ENCODE measurements at places on chromosomes 12 and 14. TPM values are rescaled to one million over a fixed set of nuclear protein-coding genes. Genes with fewer than 3 reads are reported as not detected.

- no peak for DNase-seq
Observed at GRCh38 chr14:105271224-105271890, 23.0 kb downstream of the BTBD6 start.

DNA sequence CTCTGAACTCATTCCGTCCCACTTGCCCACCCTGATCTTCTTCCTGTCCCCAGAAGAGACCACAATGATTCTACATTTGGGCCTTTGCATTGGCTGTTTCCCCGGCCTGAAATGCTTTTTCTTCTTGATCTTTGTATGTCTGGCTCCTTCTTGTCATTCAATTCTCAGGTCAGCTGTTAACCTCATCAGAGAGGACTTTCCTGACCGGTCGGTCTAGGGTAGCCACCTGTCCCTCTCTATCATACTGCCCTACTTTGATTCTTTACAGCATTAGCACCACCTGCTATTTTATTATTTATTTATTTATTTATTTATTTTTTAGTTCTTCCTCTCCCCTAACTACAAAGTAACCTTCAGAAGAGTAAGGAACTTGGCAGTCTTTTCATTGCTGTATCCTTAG is 84.3 kb downstream of the DYRK2 start:
- no peak for DNase-seq

DNA sequence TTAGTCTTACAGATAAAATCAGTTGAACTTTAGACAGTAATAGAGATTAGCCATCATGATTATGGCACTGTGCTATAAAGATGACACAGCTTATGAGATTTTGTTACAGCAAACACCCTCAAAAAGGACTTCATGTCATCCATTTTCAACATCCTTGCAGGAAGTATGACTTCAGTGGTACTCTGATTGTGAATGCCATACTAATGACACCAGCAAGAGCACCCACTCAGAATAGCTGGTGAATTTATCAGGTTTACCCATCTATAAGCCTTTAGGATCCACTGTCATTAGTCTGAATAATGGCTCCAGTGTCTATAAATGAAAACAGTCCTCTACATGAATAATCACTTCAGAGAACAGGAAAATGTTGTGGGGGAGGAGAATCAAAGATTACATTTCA is 615.2 kb downstream of the RPS29 start:
- DNase-seq = no peak

DNA sequence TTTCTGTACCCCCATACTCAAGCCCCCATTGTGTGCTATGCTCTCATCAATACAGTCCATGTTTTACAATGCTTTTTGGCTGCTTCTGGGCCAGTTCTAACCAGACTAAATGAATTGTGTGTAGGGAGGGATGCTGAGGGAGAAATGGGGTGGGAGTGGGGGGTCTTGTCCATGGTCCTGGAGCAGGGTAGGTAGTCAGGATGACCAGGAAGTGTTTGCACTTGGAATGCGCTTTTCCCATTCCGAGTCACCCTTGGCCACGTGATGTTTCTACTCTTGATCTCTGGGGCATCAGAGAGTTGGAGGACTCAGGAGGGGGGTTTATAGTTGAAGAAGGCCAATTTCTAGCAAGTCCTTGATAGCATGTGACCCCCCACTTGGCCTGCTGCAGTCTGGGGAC is 1.2 kb upstream of the SMIM41 start:
- DNase-seq = no peak

DNA sequence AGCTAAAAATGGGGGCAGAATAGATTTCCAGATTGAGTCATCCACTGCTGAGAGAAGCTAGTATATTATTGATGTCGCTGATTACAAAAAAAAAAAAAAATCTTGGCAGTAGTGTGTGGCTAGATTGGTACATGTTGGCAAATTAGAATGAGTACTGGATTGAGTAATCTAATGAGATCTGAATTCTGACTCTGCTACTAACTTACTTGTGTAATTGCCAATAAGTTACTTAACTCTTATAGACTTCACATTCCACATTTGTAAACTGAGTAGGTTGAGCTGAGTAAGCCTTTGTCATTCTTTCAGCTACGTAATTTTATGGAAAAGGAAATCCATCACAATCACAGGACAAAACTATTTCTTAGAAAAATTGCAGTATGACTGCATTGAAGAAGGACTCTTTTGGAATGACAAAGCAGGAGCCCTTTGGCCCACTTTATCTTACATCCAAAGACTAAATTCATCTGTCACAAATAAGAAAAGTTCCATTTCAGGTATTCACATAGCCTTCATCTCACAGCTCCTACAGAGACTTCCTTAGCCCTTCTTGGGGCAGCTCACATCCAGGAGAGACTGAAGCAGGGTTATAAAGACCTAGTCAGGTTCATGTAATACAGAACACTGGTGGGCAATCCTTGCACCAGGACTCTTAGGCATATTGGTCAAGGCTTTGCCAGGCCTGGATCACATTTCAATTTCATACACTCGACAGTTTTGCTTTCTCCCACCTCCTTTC is 197.3 kb upstream of the CPNE8 start:
- DNase-seq = no peak

- DNase-seq = no peak
Observed at GRCh38 chr14:61179796-61180398, 101.2 kb downstream of the TMEM30B start.

DNA sequence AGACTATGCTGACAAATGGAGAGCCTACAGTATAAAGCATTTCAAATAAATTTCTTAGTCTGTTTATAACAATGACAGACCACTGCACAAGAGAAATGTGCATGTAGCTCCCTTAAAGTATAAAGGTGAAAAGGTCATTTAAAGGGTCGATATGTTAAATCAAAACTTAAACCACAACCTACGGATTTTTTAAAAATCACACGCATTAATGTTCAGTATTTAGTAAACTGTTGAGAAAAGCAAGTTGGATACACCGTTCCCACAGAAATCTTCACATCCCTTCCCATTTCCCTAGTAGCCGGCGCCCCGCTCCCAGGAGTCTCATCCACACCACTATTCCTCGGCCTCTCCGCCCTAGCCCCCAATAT is 614 bp downstream of the FKBP3 start:
- DNase-seq = no peak

GRCh38 chr14:91406982-91407381 is 10.6 kb downstream of the CCDC88C start:
- DNase-seq = no peak

- peak; percentile 73 for DNase-seq
Observed at GRCh38 chr14:22047115-22047514, 373.5 kb upstream of the OR4E1 start.

DNA sequence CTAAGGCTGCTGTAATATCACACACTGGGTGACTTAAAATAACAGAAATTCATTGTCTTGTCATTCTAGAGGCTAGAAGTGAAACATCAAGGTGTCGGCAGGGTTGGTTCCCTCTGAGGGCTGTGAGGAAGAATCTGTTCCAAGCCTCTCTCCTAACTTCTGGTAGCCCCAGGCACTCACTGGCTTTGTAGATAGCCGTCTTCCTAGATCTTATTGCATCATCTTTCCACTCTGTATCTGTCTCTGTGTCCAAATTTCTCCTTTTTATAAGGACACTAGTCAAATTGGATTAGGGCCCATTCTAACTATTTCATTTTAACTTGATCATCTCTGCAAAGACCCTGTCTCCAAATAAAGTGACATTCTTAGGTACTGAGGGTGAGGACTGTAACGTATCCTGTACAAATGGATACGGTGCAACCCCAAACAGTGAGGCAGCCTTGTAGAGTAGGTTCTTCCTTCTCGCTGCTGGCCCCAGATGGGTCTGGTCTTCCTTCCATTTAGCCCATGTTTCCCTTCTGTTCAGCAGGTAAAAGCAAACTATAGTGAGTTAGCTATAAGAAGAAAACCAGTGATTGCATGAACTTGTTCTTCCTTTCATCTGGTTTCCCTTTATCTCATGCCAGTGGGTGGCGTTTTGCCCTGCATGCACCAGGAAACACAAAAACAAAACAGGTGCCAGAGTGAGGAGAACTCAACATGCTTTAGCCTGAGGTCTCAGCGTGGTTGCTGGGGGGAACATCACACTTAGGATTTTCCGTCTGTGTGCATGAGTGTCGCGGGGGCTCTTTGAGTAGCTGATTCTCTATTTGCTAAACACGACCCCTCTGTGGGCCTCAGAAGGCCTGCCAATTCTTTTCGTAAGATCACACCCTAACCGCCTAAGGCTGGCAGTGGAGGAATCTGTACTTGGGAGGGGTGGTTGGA is 19.5 kb downstream of the TTC9 start:
- peak; percentile 80 for DNase-seq

DNA sequence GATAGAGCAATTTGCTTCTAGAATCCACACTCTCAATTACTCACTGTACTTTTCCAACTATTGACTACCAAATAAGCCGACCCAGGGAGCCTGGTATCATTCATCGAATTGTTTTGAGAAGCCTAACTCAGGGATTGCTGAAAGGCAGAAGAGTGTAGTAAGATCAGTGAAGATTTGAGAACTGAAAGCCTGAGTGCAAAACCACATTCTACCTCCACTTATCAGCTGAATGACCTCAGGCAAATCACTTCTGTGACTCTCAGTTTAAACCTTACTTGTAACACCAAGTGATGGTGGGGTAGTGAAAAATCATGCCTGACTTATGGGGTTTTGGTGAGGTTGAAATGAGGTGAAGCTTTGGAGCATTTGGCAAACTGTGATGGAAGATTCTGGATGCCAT is 126.1 kb upstream of the MAX start:
- no peak for DNase-seq

DNA sequence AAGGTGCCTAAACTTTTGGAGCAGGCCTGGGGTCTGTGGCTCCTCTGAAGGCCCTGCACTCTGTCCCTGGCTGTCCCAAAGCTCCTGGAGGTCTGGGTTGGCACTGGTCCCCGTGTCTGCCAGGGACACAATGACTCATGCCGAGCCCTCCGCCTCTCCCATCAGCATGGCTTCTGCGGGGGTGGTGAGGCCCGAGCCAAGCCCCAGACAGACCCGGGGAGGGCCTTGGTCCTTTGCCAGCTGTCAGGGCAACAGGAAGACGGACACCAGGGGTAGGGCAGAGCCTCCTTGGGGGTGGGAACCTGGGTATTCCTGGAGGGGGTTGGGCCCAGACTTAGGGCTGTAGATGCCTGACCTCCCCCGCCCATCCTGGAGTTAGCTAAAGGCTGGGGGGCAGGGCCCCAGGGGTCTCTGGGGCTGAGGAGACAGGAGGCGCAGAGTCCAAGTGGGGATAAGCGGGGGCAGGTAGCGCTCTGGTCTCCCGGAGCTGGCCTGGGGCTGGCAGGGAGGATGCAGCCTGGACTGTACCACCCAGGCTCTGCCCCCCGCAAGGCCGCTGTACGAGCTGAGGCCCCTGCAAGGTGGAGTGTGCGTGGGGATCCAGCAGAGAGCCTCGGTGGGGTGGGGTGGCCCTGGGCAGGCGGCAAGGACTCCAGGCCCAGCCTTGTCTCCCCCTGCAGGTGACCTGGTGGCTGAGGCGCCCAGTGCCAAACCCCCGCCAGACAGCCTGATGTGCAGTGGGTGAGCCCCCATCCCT is 16.4 kb upstream of the PUS1 start:
- peak; percentile 64 for DNase-seq

- DNase-seq = no peak
Observed at GRCh38 chr12:115817389-115817788, 460.1 kb downstream of the MED13L start.

DNA sequence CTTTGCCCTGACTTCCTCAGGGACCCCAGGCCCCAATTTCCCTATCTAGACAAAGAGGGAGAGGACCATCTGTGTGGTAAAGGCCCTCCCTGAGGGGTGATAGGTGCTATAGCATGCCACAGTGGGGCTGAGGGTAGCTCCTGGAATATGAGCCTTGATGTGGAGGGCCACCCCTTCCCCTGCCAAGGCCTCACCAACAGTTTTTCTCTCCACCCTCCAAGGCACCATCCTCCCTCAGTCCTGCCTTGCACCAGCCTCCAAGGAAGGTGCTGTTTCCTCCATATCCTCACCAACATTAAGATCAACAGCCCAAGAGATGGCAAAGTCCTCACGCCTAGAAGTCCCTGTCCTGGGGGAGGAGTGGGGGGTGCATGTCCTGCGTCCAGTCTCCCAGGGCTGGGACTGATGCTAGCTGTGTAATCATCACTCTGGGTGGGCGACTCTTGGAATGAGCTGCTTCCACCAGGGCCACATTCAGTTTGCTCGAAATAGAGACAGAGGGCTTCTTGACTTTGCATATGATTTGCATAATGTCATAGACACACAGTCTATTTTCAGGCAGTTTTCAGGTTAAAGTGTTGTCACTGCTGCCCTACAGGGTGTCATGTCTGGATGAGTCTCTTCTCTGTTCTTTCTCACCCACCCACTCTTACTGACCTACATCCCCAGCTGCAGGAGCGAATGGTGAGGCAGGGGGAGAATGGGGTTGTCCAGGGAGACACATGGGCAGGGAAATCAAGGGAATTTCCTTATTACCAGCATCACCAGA is 17.4 kb downstream of the ACVRL1 start:
- no peak for DNase-seq

- DNase-seq = no peak
Observed at GRCh38 chr12:7210642-7211151, 21.2 kb downstream of the PEX5 start.

DNA sequence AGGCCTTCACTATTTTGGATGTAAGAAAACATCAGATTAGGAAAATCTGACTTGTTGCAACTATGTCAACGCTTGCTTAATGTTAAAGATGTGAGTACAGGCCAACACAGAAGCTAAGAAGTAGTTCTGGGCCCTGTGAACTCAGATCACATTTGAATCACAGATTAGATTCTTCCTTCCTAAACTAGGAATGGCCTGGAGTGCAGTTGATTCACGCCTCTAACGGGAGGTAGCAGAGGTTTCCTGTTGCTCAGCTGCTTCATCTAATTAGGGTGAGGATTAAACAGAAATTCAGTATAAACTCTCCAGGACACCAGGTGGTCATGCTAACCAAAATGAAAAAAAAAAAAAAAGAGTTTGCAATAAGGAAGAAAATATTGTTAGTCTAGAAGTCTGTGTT is 314.3 kb downstream of the TRHDE start:
- peak; percentile 5 for DNase-seq

GRCh38 chr12:107369679-107370078 is 276.3 kb upstream of the CRY1 start:
- DNase-seq = no peak

GRCh38 chr14:52069307-52070050 is 620 bp upstream of the NID2 start:
- DNase-seq = peak; percentile 59

Gene PLA2G1B
- total RNA-seq = not detected

Gene NPAS3
- total RNA-seq = 3.5 TPM

Gene OR6C2
- not detected for total RNA-seq

Gene GPR132
- under 0.01 TPM for total RNA-seq

Gene SLCO1C1
- not detected for total RNA-seq

Gene RALGAPA1
- 200 TPM for total RNA-seq

Gene OR6C75
- not detected for total RNA-seq

Gene KCNJ8
- total RNA-seq = 16.7 TPM

Gene C1QL4
- not detected for total RNA-seq

Gene PFDN5
- 623 TPM for total RNA-seq

Gene LRP1-AS
- total RNA-seq = not detected

Gene CACNA2D4
- total RNA-seq = 0.58 TPM

Gene C12orf54
- total RNA-seq = not detected

Gene KRT71
- not detected for total RNA-seq

Gene SUOX
- 9.8 TPM for total RNA-seq

Gene CD27
- total RNA-seq = 8.7 TPM
